ENCODE measurements at places on chromosomes 5 and 9.

DNA sequence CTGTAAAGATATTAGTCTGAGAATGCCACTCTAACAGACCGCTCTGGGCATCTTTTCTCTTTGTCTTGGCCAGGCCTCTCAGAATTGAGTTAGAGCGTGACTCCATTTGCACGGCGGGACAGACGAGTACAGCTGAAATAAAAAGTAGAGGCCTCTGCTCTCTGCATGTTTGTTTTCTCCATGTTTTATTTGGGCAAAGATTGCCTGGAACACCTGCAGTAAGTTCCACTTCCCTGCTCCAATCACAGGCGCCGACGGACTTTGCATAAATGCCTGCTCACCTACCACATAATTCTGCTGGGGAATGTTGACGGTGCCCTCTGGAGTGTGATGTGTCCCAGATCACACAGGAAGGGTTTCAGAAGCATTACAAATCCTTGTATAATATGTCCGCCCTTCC is 10.6 kb downstream of the SPOCK1 start:
- DNase-seq: no peak

- no peak for DNase-seq
Observed at GRCh38 chr5:109649318-109649717, 40.4 kb upstream of the MAN2A1 start.

- no peak for DNase-seq
Observed at GRCh38 chr5:54616031-54616430, 98.5 kb downstream of the SNX18 start.

DNA sequence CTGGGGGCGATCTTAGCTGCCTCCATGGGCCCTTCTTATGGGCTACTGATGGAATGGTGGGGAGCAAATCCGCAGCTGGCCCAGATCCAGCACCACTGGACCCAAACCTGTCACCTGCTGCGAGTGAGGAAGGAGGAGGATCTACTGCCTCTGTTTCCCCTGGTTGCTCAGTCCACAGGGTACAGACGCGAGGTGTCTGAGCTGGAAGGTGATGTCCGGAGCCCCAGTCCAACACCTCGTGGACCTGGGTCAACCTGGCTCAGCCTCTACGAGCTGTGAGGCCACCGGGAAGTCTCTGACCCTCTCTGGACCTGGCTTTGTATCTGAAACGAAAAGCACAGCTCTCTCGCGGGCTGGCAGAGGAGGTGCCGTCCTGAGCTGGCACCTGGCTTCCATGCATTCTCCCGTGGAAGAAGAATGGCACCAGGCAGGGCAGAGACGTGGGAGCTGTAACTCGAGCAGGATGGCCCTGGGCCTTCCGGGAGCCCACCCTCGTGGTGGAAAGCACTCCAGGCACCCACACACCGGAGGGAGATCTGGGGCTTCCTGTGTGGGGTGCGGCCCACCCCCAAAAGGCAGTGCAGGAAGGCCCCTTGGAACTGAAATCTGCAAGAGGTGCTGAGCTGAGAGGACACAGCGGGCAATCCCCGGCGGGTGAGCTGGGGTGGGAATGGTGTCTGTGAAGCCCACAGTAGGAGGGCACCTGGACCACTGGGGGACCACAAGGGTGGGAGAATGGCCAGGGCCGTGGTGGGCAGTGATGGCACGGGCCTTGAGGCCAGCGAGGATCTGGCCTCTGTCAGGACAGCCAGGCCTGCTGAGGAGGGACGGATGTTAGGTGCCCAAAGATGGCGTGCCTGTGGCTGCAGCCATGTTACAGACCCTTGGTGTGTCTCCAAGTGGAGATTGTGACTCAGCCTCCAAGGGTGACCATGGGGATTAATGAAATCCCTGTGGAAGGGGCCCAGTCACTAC is 133.4 kb downstream of the OLFM1 start:
- no peak for DNase-seq

DNA sequence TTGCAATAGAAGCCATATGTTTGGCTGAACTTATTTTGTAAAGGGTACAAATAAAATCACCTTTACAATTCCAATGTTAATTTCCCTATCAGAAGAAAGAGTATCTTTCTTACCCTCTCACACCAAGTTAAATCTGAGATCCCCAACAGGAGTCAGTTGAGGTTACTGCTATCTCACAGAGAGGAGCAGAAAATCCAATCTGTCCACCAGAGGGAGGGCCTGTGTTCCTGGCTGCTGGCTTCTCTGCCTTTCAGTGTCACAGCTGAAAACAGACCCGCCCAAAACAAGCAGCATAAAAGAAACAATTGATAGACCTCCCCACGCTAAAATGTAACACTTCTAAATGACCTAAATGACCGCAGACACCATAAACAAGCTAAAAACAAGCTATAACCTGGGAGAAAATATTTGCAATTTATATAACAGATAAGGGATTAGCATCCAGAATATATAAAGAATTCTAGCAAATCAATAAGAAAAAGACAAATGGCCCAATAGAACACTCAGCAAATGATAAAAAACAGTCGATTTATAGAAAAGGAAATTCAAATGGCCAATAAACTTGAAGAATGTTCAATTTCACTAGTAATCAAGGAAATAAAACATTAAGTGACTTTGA is 24.5 kb upstream of the MVB12B start:
- DNase-seq: peak; percentile 27

- DNase-seq: no peak
Observed at GRCh38 chr5:1332461-1333001, 12.4 kb downstream of the CLPTM1L start.

DNA sequence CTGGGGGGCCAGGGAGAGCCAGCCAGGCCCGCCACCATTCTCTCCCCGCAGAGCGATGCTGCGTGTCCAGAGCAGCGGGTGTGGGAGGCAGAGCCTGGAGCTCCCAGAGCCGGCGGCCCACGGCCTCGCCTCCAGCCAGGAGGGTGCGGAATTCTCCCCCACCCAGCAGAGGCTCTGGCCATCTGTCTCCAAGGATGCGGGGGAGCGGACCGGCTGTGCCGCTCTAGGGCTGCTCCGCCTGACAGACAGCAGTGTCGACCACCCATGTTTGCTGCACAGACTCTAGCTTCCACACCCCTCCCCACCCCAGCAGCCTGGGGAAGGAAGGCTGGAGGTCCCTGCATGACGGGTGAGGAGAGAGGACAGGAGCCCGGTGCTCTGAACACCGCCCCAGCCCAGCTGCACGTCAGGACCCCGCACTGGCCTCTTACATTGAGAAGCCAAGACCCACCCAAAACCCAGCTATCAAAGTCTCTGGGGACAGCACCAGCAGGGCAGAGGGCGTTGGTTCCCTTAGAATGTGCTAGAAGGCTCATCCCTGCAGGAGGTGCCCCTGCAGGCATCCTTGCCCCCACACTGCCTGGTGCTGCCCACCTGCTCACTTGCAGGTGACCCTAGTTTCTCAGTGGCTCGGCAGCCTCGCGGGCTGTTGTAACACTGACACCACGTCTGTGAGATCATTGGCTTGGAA is 29.7 kb upstream of the FCN1 start:
- DNase-seq: no peak

DNA sequence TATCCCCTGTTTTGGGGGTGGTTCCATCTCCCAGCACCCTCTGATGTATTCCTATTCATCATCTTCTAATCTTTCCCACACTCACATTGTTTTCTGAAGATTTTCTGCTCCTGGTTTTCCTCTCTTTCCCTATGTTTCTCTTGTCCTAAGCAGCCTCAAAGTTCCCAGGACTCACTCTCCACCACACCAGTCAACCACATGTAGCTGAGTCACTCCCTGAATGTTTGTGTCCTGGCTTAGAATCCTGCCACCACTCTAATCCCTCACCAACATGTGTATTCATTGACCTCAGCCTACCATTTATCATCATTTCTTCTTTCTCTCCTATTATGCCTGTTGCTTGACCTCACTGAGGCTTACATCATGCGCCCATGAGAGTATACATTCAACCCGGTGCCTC is 282.4 kb upstream of the ADAMTS16 start:
- DNase-seq: no peak

GRCh38 chr5:59371525-59372127 is 521.9 kb downstream of the PDE4D start:
- DNase-seq: no peak

GRCh38 chr9:128719919-128720605 is 3.9 kb downstream of the ZDHHC12 start:
- no peak for DNase-seq

GRCh38 chr9:90547896-90548295 is 94.7 kb downstream of the DIRAS2 start:
- DNase-seq: no peak

DNA sequence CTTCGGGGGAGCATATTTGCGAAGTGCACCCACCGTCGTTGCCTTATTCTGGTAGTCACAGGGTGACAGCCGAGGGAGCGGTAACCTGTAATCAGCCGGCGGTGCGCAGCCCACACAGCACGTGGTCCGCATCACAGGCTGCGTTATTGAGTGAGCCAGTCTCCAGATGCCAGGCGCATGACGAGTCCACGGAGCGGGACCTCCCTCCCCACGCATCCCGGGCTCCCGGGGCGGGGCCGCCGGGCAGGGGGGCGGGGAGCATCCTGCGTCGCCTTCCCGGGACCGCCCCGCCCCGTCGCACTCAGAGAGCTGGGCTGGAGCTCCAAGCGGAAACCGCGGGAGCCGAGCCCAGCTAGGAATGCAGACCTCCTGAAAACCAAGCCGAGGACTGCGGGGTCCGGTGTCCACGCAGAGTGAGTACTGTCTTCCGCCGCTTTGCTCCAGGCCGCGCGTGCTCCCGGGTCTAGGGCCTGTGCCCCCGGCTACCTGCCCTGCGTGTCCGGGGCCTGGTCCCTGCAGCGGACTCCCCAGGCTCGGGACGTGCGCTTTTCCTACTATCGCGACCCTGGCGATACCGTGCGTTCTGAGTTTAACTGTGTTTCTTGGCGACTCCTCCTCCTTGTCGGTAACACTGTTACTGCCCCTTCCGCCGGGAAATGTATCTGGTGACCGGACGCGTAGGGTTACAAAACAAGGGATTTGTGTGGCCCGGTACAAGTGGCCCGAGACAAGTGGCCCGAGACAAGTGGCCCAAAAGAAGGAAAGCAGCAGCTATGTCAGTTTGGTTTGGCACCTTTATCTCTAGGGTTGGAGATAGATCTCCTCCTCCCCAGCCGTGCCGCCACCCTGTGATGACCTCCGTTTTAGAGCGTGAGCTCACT is 40.6 kb downstream of the CAST start:
- peak; percentile 87 for DNase-seq

DNA sequence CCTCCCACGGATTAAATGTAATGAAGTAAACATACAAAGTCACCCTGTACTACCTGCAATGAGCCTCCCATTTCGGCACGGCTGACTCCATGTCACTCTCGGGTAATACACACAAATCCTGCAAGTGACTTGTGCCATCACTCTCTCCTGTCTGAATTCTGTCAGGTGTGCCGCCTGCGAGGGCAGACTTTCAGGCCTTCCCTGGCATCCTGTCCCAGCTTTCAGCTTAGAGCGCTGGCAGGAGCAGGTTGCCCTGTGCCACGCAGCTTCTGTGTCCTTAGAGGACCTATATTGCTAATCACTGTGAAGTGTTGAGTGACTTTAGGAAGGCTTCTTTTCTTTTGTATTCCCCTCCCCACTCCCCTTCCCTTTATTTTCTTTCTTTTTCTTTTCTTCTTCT is 25.8 kb upstream of the S1PR3 start:
- no peak for DNase-seq

GRCh38 chr9:138042640-138043039 is 165.1 kb downstream of the CACNA1B start:
- DNase-seq: no peak

All from stimulated activated naive CD8-positive, alpha-beta T cell treated with anti-CD3 and anti-CD28 coated beads, Interleukin-15, Interleukin-2, amounts not matched to agents 100 U/mL and 50 U/mL, for 24 hours (primary cell).